ENCODE measurements at places on chromosomes 2 and 18.

DNA sequence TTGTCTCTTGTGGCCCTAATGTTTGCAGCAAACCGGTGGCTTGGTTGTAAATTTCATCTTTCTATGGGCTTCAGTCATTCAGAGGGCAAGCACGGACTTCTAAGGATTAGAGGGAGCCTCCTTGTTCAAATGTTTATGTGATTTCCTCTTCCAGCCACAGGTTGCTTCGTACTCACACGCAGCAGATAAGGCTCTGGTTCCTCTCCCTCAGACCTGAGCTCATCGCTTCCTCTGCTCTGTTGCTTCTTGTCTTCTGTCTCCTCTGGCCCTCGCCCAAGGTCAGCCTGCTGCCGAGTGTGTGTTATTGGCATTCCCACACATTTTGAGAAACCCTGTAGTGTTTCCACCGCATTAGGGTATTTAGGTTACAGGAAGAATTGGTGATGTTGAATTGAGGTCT lies 44.0 kb downstream of the MYL12B start:
- no peak for DNase-seq

- no peak for DNase-seq
These were observed 9.4 kb downstream of the BCL11A start for GRCh38 chr2:60544062-60544461.

- no peak for DNase-seq
These were observed 53.3 kb upstream of the TTN start for GRCh38 chr2:178860551-178860950.

DNA sequence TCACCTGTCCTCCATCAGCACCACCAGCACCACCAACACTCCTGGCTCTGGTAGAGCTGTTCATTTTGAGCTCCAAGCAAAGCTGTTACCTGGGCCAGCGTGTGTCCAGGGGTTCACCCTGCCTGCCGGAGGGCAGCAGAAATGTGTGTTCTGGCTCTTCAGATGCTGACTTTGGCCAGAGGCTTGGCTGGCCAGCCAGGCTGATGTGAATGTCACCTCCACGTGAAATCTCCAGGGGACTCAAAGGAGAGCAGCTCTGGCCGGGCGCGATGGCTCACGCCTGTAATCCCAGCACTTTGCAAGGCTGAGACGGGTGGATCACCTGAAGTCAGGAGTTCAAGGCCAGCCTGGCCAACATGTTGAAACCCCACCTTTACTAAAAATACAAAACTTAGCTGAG lies 33.5 kb downstream of the CIB4 start:
- DNase-seq = no peak

DNA sequence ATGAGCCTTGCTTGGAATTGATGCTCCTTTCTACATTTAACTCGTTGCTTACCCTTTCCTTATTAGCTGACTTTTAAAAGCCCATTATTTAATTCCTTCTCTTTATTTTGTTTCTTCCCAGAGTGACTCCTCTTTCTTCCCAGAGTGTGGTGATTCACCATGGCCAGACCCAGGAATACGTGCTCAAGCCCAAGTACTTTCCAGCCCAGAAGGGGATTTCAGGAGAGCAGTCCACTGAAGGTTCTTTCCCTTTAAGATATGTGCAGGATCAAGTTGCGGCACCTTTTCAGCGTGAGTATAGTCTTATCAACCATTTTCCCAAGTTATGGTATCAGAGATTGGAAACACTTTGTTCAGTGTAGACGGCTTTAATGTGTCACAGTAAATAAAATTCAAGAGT lies 163.7 kb downstream of the LTBP1 start:
- DNase-seq = no peak

- no peak for DNase-seq
These were observed 66.8 kb upstream of the NCK2 start for GRCh38 chr2:105677901-105678300.

DNA sequence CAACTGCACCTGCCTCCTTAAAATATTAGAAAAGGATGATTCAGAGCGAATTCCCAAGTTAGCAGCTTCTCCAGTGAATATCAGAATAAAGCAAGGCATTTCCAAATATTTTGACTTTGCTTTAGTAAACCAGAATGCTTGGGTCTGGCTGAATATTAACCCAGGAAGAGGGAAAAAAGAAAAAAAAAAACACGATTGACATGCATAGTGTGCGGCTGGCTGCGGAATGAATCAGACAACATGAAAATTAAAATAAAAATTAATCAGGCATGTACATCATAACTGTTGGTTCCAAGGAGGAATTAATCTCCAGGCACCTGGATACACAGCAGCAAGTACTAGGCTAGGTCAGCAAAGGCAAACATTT lies 105.8 kb upstream of the NCKAP5 start:
- DNase-seq = no peak

DNA sequence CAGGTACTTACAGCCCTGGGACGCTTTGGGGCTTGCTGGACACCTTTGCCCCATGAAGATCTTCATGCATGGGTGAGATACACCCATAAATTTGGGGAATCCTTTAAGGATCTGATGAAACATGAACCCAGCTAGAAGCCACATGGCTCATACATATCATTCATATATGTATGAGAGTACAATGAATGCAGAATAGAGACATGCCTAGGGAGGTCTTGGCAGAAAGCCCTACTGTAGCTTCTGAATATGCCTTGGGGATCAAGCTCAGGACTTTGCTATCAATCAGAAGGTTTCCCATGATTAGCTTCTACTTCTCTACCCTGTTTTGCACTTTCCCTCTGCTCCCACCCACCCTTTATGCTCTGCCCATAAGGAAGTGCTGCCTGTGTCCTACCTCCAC lies 368.4 kb downstream of the LPIN1 start:
- DNase-seq = no peak

DNA sequence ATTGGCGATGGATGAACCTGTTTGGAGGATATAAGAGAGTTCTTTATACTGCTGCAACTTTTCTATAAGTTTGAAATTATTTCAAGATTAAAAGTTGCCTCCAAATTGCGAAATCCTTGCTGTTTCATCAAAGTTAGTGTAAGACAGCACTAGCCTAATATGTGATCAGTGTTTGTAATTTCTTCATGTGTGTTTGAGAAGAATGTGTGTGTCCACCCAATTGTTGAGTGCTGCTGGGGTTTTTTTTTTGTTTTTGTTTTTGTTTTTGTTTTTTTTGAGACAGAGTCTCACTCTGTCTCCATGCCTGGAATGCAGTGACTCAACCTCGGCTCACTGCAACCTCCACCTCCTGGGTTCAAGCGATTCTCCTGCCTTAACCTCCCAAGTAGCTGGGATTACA lies 33.4 kb downstream of the CDK15 start:
- no peak for DNase-seq

DNA sequence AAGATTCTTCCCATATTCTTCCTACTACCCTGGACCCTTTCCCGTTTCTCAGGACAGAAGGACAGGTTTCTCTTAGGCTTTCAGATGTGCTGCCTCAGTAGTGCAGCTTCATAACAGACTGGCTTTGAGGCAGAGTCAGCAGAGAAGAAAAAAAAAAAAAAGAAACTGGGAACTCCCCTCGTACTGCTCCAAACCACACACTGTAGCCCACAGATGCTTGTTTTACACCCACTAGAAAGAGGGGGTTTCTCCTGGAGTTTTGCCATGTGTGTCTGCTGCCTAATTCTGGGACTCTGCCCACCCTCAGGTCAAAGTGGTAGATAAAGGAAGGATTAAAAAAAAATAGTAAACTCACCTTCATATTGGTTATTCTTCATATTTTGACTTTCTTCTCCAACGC lies 95.9 kb downstream of the NCOA1 start:
- DNase-seq = no peak

GRCh38 chr2:11861044-11861443 lies 114.6 kb downstream of the LPIN1 start:
- no peak for DNase-seq

DNA sequence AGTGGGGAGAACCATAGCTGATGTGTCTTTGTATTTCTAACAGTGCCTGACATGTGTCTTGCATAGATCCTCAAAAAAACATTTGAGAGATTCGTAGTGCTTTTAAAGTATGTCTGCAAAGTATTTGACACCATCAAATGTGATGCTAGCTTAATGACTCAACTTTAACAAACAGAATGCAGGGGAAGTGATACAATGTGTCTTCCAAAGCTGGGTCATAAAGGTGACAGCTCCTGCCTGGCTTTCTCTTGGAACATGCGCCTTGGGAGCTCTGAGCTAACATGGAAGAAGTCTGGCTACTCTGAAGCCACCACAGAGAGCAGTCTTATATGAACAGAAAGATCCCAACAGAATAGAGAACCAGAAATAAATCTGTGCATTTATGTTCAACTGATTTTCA lies 78.2 kb downstream of the C1D start:
- no peak for DNase-seq

DNA sequence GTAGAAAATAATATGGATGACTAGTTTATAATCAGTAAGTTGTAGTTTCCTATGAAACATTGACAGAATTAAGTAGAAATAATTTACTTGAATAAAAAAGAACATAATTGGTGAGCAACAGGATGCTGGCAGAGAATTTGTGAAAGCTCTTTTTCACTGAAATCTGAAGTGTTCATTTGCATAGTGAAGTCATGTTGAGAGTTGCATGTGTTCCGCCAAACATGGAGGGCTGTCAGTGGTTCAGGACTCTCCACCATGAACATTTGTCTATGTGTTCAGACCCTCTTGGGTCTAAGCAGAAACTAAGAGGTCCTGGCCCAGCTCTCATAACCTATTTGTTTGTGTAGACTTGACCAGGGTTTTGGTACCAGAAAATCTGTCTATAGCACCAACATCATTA lies 182.5 kb upstream of the LINC00305 start:
- DNase-seq = no peak

DNA sequence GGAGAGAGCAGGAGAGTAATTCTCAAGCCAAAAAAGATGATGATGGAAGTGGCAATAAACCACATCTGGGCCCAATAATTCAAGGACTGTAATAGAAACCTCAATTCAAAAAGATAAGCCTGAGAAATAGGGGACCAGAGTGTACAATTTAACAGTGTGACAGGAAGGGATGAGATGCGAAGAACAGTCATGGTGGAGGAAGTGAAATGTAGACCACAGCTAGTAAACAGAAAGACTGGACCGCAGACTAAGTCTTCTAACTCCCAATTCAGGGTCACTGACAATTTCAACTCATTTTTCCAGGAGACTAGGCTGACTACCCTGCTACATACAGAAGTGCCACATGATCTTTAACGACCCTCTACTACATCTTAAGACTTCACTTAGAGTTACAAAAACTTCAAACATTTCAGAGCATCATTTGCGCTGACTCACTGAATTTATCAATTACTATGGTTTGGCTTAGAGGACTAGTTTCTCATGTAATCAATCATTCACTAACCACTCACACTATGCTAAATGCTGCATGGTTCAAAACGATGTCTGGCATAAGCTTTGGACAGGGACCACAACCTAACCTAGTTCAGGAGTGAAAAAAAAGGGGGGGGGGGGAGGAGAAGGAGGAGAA lies 9.0 kb downstream of the CUL3 start:
- DNase-seq = no peak

- DNase-seq = no peak
These were observed 628 bp upstream of the PTPN2 start for GRCh38 chr18:12884406-12885323.

GRCh38 chr2:236998236-236998635 lies 87.5 kb upstream of the COPS8 start:
- no peak for DNase-seq

GRCh38 chr18:54775686-54776085 lies 52.6 kb upstream of the RAB27B start:
- DNase-seq = no peak

DNA sequence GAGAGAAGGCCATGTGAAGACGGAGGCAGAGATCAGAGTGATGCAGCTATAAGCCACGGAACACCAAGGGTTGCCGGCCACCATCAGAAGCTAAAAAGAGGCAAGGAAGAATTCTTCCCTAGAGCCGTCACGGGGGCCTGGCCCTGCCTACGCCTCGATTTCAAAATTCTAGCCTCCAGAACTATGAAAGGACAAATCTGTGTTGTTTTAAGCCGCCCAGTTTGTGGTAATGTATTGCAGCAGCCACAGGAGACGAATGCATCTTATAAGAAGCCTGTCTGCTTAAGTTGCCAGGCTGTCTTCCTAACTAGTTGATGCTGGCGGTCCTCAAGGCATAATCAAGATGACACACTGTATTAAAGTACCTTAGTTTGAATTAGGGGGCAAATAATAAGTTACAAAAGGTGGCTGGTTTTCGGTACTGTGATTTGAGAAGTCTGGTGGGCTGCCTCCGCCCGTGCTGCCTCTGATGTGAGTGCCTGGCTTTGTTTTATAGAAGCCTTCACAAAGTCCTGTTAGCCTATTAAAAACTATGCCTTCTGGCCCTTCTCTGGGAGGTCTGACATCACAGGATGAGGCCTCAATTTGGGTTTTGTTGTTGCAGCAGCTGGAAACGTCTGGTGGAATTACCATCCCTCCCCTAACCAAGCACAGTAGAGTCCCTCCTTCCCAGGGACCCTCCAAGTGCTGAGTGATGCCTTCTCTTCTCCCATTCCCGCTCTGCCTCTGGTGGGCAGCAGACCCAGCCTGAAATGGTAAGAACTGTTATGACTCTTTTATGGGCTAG lies 53.6 kb downstream of the SRD5A2 start:
- no peak for DNase-seq

DNA sequence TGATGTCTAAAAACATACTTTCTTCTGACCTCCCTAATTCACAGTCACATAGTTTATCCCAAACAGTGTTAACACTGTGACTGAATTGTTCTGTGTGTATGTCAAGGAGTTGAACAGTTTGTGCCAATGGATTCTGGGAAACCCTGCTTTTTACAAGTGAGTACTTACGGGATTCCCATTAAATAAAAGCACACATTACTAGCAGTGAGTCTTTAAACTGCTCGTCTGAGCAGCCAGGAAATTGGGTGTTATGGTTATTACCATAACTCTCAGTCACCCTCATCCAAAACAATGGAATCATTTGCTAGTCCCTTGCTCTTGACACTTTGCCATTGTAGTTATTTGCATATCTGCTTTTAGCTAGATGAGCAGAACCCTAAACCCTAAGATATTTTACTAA lies 209.1 kb downstream of the ZNF385B start:
- DNase-seq = no peak

GRCh38 chr2:181185948-181186347 lies 205.5 kb downstream of the UBE2E3 start:
- DNase-seq = no peak

GRCh38 chr2:70705160-70705850 lies 62.7 kb downstream of the ADD2 start:
- DNase-seq = no peak

DNA sequence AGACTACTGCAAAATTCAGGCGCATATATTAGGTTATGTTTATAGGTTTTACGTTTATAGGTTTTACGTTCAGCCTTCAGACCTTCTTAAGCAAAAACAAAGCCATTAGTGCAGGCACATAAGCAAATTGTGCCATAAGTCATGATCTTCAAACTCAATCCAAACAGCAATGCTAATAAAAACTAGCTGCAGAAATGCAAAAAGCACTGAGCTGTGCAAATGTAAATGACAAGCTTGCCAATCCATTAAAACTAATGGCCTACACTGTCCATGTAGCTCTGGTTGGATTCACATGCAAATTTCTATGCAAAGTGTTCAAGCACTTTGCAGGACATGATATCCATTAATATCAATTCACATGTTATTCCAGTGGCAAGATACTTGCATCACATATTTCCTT lies 50.9 kb downstream of the LRPPRC start:
- DNase-seq = no peak

GRCh38 chr2:96470636-96471035 lies 34.5 kb downstream of the NEURL3 start:
- no peak for DNase-seq

- no peak for DNase-seq
These were observed 270.8 kb upstream of the DCC start for GRCh38 chr18:52069201-52069600.
